GF-D8 (cell line): ENCODE measurements at places on chromosomes 5 and 9.

DNA sequence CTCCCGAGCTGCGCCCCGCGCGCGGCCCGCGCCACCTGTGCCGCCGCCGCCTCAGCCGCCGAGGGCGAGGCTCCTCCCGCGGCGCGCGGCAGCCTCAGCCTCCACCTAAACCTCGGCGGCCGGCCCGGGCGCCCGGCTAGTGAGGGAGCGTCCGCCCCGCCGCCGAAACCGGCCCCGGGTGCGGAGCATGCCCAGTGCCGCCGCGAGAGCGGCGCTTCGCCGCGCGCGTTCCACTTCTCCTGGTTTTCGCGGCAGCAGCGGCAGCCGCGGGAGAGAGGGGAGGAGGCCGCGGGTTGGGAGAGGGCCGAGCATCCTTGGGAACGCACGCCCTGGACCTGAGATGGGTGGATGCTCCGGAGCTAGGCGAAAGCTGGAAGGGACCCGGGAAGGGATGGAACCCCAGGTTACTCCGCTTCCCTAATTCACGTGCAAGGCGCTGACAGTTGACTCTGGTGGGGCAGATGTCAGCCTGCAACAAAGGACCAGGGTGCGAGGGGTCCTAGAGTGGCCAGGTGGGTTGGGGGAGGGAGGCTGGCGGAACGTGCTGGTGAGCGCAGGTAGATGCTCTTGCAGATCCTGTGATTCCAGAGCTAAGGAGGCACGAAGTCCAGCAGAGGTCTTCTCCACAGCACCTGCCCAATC, at the start of gene CTNND2:
CTNND2 (minus strand) TSS at position 182 of the 642 bp plus-strand sequence. CDS start 593 bp downstream, outside the sequence.
- no peak for DNase-seq

DNA sequence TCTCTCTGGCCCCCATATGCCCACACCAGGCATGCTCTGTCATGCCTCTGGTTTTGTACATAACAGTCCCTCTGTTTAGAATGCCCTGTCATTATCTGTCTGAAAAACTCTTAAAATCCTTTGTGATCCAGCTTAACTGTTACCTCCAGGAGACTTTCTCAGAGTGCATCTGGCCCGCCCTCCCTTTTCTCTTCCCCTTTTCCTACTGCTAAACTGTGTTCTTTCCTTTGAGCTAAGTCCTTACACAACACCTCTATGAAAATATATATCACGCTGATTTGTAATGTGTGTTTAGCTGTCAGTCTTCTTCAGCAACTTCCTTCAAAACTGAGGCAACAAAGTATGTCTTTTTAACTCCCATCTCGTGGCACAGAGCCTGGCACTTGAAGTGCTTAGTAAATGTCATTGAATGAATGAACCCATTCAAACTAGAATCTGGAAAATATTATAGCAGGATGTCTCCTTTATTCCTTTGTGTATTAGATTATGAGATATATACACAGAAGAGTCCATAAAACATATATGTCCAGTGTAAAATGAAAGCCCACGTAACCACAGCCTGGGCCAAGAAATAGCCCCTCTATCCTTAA, 166.2 kb upstream of the KLF9 start:
- DNase-seq: peak; percentile 26

DNA sequence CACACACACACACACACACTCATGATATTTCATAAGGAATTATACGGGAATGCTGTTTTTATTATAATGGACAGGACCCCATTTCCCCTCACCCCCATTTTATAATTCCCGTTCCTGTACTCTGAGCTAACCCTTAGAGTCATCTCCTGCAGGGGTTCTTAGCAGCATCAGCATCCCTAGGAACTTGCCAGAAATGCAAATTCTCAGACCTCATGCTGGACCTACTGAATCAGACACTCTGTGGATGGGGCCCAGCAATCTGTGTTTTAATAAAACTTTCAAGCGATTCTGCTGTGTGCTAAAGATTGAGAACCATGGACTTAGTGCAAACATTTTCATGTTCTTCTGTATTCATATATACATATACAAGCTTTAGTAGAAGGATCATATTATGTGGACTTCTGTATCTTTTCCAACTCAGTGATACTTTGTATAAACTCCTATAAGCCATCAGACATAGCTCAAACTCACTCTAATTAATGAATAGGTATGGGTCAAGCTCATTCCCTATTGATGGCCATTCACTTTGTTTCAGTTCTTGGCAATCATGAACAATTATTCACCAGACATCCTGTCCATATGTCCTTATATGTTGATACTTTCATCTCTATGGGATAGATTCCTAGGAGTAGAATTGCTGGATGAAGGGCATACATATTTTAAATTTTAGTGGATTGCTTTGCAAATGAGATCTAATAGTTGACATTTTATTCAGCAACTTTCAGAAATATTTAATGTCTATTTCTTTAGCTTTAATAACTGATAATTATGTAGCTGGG, 65.5 kb downstream of the ARHGEF28 start:
- DNase-seq: no peak

- DNase-seq: no peak
Observed at GRCh38 chr5:132408456-132408855, 38.9 kb downstream of the SLC22A5 start.

- no peak for DNase-seq
Observed at GRCh38 chr5:99644822-99645221, 716.0 kb upstream of the CHD1 start.

DNA sequence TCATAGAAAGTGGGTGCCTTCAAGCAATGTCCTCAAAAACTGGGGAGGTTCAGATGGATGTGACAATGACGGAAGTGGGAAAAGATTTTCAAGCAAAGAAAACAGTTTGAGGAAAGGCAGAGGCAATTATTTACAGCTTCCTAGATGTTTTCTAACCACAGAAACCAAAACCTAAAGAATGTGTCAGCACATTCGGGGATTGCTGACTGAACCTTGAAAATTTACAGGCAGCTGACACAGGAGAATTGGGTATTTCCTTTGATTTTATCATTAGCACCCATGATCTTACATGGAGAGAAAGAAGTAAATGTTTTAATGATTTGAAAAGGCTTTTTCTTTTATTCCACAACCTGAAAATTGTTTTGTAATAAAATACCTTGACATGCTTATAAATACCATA, 369.0 kb downstream of the ACTL7B start:
- DNase-seq: no peak

- DNase-seq: no peak
Observed at GRCh38 chr5:140042643-140043507, at the start of gene NRG2. Gene NRG2 (minus strand): TSS chr5:140043299.

GRCh38 chr9:84736081-84736480, 66.6 kb downstream of the NTRK2 start:
- DNase-seq: no peak

- DNase-seq: no peak
Observed at GRCh38 chr5:81006947-81007636, 46.9 kb downstream of the RASGRF2 start.

DNA sequence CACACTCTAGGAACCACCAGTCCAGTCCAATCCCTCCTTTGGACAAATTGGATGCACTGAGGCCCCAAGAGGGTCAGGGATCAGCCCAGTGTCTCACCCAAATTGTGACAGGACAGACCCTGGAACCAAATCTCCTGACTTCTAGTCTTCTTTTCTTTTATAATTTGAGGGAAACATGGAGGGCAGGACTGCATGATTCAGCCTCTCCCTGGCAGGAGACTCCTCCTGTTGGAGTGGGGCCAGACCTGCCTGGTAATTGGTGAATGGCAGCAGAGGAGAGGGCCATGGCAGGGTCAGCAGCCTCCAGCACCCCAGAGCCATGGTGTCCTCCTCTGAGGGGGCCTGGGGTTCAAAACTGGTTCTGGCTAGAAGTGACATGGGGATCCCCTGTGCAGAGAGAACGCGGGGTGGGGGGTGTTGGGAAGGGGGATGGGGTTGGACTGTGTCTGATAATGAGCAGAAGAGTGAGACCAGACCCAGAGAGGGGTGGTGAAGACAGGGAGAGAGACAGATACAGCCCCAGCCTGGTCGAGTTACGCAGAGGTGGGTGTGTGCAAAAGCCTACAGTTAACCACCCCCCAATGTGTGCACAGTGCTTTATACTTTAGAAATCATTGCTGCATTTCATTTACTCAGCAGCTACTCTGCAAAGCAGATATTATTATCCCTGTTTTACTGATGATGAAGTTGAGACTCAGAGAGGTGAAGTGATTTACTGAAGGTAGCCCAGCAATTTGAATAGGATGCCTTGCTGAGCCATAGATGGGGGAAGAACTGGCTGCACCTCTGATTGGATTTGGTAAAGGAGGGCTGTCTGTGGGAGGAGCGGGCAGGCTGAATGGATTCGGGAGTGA, 3.8 kb upstream of the SYNPO start:
- no peak for DNase-seq

DNA sequence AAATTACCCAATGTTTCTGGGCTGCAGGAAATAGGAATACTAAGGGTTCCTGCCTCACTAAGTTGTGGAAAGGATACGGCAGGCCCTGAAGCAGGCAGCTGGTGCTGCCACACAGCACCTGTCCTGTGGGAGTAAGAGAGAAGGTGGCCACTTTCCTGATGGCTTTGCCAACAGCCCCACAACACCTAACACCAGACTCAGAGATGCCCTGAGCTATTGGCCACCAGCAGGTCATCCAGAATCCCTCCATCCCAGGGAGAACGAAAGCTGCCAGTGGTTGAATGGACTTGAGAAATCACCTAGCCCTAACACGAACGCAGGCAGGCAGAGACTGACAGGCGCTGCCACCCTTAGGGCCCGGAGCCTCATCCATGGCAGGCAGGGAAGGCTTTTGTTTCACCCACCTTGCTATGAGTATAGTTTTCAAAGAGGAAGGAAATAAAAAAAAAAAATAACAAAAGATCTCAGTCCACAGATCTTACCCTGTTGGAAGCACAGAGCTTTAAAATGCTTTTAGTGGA, 82.2 kb downstream of the DCP2 start:
- DNase-seq: no peak

GRCh38 chr5:55305345-55305744, 2.1 kb downstream of the DHX29 start:
- no peak for DNase-seq

DNA sequence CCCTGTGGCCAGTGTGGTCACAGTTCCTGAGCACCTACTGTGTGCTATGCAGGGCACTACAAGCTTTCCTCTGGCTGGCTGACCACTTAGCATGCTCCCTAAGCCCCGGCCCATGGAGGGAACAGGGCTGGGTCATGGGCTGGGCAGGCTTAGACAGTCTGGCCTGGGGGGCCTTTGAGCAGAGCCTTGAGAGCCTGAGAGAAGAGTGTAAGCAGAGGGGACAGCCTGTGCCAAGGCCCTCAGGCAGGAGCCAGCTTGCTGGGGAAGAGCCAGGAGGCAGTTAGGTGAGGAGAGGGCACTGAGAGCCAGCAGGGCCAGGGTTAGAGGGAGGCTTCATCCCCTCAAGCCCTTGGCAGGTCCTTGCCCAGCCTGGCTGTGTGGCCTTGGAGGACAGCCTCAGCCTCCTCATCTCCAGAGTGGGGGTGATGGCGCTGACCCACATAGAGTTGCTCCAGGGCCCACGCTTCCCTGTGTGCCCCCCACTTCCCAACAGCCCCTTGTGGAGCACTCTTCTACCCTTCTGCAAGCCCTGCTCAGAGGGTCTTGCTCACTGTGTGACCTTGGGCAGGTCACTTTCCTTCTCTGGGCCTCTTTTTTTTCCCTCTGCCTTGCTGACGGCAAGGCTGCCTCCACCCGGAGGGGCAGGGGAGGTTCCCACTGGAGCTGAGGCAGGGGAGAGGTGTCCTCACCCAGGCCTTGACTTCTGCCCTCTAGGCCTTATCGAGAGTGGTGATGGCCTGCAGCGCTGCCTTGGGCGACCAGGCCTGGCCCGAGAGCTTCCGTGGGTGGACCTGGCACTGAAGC, 107.1 kb downstream of the PHF2 start:
- DNase-seq: no peak

DNA sequence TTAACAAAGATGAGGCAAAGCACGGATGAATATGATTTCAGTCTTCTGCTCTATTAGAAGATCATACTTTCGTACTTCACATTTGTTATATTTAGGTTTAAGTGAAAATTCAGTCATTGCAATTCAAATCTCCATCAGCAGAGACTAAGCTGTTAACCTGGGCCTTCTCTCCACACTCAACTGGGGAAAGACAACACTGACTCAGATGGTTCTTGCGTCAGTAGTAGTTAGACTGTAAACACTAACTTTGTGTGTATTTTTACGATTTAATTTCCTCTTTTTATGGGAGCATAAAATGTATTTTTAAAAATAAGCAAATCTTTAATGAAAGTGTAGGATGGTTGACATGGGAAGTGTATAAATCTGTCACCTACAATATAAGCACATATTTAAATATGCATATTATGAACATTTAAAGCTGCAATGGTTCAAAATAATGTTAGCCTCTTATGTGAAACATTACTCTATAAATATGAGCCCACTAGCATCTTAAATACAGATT, 42.7 kb upstream of the ZNF608 start:
- no peak for DNase-seq

DNA sequence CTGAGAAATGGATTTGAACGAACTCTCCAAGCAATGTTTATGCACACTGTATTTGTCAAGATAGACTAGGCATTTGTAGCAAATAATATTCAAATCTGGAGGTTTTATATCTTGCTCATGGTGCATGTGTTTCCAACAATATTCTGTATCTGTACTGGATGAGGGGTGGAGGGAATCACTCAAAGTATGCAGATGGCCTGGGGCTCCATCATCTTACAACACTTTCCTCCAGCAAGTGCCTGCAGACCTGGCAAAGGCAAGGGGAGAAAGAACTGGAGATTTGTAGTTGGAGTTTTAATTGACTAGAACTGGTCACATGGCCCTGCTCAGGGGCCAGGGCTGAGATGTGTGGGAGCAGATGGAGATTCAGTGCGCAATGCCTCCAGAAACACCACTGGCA, 309.0 kb downstream of the PLK2 start:
- no peak for DNase-seq

GRCh38 chr5:107594253-107595045, 76.3 kb downstream of the EFNA5 start:
- DNase-seq: no peak
